Stimulated activated CD8-positive, alpha-beta memory T cell treated with anti-CD3 and anti-CD28 coated beads, Interleukin-2, amount 100 ng/mL, for 48 hours (primary cell): ENCODE measurements at places on chromosomes 2 and 18.

GRCh38 chr2:233829193-233830110, 24.9 kb downstream of the HJURP start:
- DNase-seq = no peak

GRCh38 chr2:189024901-189025618, 50.9 kb downstream of the COL3A1 start:
- DNase-seq = no peak

DNA sequence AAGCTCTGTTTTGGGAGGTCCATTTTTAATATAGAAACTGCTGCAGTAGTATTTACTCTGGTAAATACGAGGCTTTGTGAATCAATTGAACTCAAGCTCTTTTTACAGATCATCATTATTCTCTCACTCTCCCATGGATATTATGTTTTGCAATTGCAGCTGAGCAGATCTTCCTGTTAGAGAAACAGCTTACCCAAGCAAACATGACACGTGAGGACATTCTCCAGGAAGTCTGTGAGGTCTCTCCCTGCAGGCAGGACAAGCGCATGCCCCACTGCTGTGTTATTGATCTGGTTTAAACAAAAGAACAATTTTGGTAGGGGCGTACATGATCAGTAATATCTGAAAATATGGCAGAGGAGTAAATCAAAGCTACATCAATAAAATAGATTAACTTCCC, 72.1 kb downstream of the COL6A3 start:
- DNase-seq = no peak

DNA sequence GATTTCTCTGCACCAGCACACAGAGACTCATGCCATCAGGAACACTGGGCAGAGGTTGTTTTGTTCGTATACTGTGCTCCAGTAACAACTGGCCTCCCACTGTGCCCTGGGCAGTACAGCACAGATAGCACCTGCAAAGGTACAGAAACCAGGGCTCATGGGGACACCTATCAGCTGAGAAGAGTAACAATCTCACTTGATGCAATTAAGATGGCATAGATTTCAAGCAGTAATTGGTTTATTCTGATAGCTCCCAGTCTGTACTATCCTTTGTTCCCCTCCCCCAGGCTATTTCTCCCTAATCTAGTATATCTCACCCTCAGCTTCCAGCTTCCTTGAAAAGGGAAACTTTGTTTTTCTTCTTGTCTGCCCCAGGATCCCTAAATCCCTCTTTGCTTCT, 343.9 kb upstream of the MMADHC start:
- DNase-seq = no peak

DNA sequence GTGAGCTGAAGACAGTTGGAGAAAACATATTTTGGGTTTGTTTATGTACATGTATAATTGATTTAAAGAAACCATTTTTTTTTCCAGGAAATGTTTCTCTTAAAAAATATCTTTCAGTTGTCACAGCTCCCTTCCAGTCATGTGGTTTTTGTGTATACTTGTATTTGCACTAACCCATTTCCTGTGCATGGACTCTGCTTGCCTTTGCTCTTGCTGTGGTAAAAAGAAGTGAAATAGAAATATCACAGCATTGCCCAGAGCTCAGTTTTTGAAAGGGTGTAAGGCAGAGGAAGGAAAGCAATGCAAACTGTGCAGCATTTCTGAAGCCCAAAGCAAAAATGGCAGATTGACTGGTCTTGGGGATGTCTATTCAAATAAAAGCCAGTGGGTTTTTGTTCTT, 10.4 kb upstream of the DOCK10 start:
- DNase-seq = no peak
